ENCODE measurements at places on chromosomes 7 and 10. TPM values are rescaled to one million over a fixed set of nuclear protein-coding genes. Genes with fewer than 3 reads are reported as not detected.

DNA sequence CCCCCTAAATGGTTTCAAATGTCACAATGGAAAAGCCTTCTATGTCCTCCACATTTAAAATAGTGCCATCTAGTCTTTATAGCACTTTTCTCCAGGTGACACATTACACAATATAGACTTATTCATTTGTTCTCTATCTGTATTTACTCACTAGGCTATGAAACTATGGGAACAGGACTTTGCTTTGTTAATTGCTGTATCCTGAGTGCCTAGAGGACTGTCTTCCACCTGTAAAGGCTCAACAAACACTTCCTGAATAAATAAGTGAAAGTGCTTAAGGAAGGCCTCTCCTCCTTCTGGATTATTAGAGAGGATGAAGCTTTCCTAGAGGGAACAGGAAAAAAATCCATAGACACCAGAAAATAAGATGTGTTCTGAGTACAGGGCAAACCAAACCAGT lies 397.6 kb upstream of the LRRN3 start:
- no peak for DNase-seq

- no peak for DNase-seq
These were observed 39.7 kb upstream of the ZMYND11 start for GRCh38 chr10:95356-96115.

GRCh38 chr10:131075218-131075770 lies 236.2 kb downstream of the TCERG1L start:
- DNase-seq = no peak

DNA sequence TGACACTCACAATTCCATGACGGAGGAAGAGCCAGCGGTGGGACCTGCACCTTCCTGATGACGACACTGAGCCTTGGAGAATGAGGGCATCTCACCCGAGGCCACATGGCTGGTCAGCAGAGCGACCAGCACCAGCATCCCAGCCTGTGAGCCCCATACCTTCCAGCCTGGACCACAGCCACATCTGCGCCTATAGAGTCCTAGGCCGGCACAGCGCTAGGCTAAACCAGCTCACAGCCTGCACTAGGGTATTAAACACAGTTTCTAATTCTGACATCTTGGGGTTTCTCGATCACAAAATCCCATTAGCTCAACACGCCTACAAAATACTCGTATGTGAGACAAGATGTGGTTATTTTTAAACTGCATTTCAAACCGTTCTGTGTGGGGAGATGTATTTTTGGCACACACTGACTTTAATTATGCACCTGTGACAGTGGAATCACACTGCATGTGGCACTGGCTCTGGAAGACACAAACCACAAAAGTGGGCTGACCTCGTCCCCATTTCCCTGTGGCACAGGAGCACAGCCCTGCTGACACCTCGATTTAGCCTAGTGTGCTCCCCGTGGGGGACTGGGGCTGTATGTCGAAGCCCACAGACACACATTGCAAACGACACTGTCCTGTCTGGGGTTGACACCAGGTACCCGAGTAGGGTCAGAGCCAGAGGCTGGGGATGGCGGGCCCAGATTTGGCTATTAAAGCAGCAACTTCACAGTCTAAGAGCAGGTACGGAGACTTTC lies 32.5 kb downstream of the CPXM2 start:
- DNase-seq = no peak

DNA sequence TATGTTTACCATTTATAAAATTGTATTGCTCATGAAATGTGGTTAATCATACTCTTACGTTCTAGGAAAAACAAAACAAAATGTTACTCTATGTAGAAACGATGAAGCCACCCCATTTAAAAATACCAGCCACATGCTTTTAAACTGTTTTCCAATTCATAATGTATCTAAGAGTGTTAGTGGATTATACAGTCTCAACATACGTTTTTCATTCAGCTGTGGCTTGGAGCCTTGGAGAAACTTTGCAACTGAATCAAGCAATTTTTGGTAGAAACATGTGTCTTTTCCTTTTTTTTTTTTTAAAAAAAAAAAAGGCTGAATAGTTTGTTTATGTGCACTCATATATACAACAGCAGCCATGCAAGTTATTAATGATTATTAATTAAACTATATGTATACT lies 378.0 kb upstream of the SEMA3D start:
- no peak for DNase-seq

- no peak for DNase-seq
These were observed 107.1 kb upstream of the NRP1 start for GRCh38 chr10:33441561-33441960.

DNA sequence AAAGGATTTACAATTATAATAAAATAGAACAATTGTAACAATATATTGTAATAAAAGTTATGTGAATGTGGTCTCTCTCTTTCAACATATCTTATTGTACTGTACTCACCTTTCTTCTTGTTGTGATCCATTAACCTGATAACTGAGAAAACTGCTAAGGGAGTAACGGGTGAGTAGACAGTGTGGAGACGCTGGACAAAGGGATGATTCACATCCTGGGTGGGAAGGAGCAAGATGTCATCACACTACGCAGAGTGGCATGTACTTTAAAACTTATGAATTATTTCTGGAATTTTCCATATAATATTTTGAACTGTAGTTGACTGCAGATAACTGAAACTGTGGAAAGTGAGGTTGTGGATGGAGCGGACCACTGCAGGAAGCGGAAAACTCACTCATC lies 91.2 kb upstream of the PLPP4 start:
- DNase-seq = no peak

GRCh38 chr10:105742184-105742583 lies 1101.1 kb downstream of the SORCS3 start:
- DNase-seq = no peak

DNA sequence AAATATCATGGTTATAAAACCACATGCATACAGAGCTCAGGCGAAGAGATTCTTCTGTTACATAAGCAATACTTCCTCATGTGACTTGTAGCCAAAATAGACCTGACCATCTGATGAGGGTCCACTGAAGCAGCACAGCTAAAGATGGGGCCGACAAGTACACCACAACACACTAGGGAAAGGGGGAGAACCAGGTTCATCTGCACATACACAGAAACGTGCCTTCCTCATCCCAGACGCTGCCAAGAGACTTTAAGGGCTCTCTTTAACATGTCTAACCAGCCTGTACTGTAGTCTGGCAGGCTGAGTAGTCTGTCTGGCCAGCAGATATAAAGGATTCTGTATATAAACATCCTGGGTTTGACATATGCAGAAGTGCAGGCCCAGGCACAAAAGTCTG lies 30.3 kb downstream of the ERCC6 start:
- no peak for DNase-seq

- no peak for DNase-seq
These were observed 25.0 kb downstream of the CACUL1 start for GRCh38 chr10:118729641-118730258.

Gene LIPF
- 0.35 TPM for polyA plus RNA-seq

DNA sequence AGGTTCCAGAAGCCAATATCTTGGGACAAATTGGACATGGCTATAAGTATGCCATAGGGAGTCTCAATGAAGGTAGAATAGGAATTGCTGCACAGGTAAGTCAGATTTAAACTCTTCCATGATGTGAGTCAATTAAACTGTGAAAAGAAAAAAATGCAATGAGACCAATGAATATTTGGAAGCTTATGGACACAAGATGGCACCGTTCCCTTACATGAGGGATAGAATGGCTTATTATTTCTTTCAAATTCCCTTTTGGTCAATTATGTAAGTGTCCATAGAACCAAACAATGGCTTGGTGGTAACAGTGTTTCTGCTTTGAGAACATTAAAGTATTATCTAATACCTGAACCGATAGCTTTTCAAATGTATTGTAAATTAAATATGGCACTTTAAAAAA lies 35.6 kb downstream of the ACADSB start:
- DNase-seq = no peak

- no peak for DNase-seq
These were observed 55.7 kb upstream of the TEX47 start for GRCh38 chr7:88851220-88851619.

DNA sequence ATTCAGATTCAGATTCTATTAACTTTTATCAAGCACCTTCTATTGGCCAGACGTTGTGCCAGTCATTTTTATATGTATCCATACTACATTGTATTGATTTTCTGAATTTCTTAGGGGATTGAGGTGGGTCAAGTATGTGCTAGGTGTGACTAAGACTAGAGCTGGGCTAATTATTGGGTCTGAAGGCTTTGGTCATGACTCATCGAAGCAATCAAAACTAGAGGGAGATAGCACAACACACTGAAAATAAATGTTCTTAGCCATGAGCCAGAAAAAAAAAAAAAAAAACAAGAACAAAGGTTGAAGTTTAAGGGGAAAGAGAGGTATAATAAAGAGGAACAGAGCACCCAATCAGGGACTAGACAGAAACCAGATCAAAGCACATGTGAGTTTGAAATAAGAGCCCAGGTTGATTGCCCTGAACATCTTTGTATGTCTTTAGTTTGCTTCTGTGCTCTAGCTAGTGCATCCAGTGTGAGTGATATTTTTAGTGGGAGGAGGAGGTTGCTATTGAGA lies 171.6 kb upstream of the FOXP2 start:
- peak; percentile 10 for DNase-seq

GRCh38 chr7:113263749-113264148 lies 145.4 kb upstream of the SMIM30 start:
- DNase-seq = no peak

GRCh38 chr7:16326106-16326505 lies 95.2 kb downstream of the CRPPA start:
- DNase-seq = no peak

DNA sequence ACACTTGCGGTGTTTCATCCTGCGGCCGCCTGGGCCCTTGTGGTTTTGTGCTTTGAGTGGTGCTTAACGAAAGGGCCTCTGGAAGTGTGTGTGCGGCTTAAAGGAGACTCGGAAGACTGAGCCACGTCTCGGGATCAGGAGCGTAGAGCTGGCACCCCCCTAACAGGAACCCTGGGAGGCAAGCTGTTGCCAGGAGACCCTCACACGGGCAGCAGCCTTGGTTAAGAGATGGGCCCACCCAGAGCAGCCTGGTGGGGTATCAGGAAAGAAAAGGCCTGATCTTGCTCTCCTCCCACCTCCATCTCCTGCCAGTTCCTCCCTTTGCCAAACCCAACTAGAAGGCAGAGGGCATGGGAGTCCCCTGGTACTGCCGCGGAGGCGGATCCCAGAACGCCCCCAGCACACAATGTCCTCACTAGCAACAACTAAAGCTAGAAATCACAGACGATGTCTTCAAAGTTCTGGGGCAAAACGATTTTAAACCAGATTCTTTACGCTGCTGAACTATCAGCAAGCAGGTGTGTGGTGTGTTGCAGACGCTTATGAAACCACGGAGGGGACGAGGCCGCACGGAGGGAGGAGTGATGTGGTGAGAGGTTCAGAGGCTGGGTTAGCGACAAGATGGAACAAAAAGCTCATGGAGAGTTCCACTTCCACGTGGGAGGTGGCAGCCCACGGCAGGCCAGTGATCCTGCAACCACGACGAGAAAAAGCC lies 67.0 kb upstream of the INPP5A start:
- DNase-seq = no peak

GRCh38 chr10:130250127-130250526 lies 113.9 kb downstream of the GLRX3 start:
- no peak for DNase-seq

GRCh38 chr7:26374647-26375373 lies 83.1 kb downstream of the SNX10 start:
- DNase-seq = no peak

DNA sequence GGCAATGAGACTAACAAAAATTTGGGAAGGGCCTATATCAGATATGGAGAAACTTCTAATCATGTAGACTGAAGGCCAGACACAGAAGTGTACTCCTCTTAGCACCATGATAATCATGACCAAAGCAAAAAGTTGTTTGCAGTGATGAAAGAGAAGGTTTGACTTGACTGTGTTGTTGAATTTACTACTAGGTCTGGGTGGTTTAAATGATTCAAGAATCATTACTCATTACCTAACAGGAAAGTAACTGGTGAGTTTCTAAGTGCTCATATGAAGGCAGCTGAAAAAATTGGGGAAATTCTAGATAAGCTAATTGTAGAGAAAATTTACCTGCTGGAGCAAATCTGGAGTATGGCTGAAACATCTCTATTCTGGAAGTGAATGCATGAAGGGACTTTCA lies 451.5 kb upstream of the SORCS1 start:
- no peak for DNase-seq

DNA sequence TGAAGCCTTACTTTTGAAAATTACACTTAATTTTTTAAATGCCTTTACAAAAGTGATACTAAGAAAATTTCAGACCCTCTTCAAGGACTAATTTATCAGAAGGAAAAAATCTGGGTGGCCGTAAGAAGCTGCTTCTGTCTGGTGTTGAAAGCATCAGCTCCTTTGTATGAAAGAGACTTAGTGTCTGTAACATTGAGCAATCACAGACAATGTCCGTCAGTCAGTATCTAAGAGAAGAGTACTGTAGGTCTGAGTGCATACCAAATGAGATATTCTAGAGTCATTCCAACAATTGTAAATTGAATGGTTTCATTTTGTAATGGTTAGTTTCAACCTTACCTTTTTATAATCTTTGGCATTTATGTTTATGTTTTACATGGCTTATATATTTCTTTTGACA lies 11.1 kb upstream of the MDFIC start:
- DNase-seq = no peak

Gene SUGCT
- polyA plus RNA-seq = 14.5 TPM

DNA sequence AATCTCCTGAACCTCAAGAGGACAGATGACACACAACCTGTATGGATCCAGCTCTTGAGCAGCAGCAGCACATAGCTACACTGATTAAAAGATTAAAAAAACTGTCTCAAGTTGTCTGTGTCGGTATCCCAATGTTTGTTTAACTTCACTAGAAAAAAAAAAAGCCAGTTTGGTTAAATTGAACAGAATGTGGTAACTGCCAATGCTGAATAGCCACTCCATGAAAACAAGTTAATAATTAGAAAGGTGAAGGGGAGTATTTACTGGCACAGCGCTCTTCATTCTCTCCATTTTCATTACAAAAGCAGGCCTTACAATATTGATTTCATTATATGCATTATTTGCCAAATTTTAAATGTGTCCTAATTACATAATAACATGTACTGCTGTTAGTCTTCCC lies 47.6 kb downstream of the GDI2 start:
- no peak for DNase-seq

DNA sequence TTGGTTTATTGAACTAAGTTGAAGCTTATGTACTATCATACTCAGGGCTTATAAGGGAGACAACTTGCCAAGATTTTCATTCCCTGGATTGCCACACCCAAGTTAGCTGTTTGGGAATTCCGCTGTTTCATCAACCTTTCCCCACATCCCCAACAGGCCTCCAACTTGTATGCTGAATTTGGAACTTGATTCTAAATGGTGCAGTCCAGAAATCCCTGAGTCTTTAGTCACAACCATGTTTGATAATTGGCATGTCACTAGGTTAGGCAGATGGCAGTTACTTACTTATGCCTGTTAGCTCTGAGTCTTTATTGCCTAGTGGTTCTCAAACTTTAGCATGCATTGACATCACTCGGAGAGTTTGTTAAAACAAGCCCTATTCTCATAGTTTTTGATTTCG lies 135.4 kb upstream of the PRPS1L1 start:
- no peak for DNase-seq

Gene MSMB
- polyA plus RNA-seq = not detected

- no peak for DNase-seq
These were observed 76.2 kb upstream of the CCDC71L start for GRCh38 chr7:106737202-106737562.
